CD8-positive, alpha-beta memory T cell (primary cell): ENCODE measurements at places on chromosomes 2 and 18.

DNA sequence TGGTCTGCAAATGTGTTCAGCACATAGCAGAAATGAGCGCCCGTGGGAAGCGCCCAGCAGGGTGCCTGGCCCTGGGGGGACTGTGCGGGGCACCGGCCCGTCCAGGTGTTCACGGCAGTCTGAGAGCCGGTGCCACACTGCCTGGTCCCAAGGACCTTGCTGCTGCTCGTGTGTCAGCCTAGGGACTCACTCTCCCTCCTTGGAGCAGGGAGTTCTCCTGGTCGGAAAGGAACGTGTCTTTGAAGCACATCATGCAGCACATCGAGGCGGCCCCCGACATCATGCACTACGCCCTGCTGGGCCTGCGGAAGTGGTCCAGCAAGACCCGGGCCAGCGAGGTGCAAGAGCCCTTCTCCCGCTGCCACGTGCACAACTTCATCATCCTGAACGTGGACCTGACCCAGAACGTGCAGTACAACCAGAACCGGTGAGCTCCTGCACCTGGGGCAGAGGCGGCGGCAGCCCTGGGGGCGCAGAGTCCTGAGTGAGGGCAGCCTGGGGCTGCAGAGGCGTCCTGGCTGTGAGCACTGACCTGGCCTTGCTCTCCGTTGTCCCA lies 36.0 kb downstream of the NTSR2 start:
- DNase-seq, result no peak

DNA sequence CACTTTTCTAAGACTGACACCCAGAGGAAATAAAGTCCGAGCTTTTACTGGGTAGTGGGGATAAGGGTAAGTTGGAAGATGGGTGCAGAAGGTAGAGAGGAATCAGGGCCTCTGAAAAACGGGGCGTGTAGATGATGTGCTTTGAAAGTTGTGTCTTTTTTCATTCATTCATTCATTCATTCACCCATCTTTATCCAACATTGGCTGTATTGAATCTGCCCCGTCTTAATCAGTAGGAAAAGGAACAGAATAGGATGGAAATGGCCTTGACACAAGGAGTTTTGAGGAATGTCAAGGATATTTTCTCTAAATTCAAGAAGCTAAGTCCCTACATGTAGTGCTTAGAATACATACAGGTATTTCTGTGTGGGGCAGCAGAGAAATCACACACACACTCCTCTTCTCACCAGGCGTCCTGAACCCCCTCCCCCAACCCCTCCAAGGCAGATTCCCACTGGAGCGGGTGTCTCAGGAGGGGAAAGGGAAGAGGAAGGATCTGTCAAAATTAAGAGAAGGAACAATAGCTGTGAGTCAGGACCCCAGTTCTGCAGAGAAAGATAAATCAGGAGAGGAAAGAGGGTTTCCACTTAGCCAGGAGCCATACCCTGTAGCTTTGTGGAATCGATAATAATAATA lies 13.9 kb downstream of the DYSF start:
- DNase-seq, result no peak

DNA sequence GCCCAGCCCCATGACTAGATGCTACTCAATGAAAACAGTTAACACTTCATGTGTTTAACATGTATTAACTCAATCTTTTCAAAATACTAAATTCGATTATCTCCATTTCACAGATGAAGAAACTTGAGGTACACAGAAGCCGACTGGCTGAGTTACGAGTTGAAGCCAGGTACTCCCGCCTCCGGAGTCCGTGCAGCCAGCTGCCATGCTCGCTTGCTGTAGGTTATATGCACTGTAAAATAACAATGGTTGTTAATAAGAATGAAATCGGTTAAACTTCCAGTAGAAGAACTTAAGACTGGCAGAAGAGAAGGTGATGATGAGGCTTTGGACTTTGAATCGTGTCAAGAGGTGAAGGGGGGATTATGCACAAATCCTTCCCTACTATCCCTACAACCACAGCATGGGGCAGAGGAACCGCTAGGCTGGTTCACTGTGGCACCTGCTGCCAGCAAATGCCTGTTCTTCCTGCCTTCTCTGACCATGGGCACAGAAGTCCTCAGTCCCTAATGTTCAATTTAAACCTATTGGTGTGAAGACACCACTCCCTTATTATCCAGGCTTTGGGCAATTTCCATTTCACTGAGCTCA lies 25.4 kb downstream of the COX7A2L start:
- no peak for DNase-seq

GRCh38 chr2:4597400-4597799 lies 894.0 kb downstream of the DCDC2C start:
- no peak for DNase-seq

GRCh38 chr18:13339653-13340052 lies 121.1 kb downstream of the LDLRAD4 start:
- no peak for DNase-seq
